ENCODE measurements at places on chromosomes 12 and 14.
A peak's percentile ranks its signal among the peaks of the same experiment; 100 is the strongest.

DNA sequence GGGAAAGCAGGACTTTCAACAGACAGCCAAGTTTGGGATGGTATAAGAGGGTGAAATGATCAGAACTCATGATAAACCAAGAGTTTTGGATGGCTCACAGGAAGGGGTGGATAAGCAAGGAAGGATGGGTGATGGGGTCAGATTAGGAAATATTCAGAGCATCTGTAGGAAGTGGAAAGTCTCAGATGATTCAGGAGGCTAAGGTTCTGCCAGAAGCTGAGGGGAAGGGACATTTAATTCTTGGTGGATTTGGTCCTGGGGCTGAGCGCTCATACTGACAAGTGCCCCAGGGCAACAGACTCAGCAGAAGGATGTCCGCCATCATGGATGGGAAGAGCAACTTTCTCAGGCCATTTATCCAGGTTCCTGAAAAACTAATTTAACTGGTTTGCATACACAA, 28.4 kb upstream of the BDKRB2 start:
- no peak for DNase-seq

DNA sequence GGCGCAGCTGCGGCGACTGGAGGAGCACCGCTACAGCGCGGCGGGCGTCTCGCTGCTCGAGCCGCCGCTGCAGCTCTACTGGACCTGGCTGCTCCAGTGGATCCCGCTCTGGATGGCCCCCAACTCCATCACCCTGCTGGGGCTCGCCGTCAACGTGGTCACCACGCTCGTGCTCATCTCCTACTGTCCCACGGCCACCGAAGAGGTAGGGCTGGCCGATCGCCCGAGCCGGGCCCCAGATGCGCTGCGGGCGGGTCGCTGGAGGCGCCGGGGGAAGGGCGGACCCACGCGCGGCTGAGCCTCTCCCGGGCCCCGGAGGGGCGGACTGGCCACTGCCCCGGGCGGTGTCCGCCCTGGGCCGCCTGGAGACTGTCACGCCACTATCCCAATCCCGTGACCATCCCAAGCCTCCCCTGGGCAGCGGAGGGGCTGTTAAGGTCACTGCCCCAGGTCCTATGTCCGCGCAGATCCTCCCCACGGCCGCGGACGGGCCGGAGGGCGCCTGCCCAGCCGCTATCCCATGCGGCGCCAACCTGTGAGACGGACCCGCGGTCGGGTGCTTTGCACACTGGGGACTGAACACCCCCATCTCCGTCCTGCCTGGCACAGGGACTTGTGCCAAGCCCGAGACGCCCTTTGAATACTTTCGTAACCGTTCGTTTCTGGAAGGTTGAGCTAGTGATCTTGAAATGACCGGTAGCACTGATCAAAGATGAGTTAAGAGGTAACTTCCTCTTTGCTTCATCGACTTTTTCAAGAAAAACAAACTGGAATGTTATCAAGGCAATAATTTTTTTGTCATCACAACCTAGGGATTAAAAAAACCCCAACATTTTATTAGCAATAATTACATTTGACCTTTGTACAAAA, 725 bp downstream of the CHPT1 start:
- DNase-seq, result peak; percentile 2

- no peak for DNase-seq
Measured at GRCh38 chr12:112969547-112970306, 8.6 kb upstream of the OAS2 start.

DNA sequence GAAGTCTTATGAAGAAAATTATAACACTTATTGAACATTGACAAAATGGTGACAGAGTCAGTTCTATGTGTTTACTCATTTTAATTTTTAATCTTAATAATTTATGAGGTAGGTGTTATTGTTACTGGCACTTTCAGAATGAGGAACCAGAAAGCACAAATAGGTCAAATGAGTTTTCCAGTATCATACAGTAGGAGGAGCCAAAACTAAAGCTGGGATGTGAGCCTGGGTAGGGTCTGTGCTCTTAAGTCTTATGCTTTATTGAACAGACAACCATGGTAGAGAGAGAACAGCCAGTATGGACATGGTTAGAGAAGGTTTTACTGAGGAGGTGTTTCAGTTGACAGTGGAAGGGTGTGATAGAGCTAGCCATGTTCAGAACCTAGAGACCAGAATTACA, 775.7 kb downstream of the TMTC2 start:
- no peak for DNase-seq

DNA sequence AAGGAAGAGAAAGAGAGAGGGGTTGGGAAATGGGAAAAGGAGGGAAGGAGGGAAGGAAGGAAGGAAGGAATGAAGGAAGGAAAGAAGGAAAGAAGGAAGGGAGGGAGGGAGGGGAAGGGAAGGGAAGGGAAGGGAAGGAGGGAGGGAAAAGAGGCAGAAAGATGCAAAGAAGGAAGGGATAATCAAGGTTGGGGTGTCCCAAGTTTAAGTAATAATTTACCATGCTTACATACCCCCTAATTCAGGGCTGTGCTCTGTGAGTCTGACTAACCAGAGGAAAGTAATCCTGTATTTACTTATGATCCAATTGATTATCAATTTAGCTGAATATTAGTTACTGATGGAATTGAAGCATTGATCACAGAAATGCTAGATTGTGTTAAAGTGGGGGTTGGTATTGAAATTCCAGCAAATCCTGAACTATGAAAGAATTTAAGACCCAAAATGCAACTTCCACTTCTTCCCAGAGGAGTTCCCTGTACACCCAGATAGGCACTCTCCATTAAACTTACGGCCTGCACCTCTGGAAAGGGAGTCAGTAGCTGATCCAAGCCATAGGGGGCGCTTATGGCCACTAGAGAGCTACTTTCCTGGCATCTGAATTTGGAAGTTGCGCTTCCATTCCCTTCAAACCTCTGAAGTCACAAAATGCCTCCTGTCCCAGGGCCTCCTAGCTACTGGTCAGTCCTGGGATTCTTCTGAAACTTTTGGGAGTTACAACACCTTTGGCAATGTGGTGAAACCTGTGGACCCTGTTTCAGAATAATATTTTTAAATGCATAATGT, 162.7 kb upstream of the PWP1 start:
- DNase-seq, result no peak

- peak; percentile 45 for DNase-seq
Measured at GRCh38 chr14:22872033-22872832, 693 bp downstream of the LRP10 start.

- DNase-seq, result no peak
Measured at GRCh38 chr12:66035288-66035966, 95.1 kb downstream of the LLPH start.

All from stimulated activated CD8-positive, alpha-beta memory T cell treated with anti-CD3 and anti-CD28 coated beads, Interleukin-12 subunit alpha, Interleukin-12 subunit beta, amount 100 ng/mL, for 4 hours (primary cell).